ENCODE measurements at places on chromosomes 12 and 14. TPM values are rescaled to one million over a fixed set of nuclear protein-coding genes. Genes with fewer than 3 reads are reported as not detected.

DNA sequence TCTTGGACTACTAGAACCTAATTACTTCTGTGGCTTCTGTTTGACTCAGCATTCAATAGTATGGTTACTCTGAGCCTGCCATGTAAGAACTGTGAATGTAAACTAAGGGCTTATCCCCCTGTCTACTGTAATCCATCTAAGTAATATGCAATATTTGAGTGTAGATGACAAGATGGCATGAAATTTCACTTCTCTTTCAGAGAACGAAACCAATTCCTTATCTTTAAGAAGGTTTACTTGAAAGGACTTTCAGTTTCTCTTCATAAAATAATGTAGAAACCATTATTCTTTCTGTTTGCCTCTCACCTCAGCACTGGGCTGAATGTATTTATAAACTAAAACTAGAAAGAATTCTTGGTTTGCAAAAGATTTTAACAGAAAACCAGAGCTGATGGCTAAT is 60.4 kb upstream of the ARID2 start:
- no peak for DNase-seq

DNA sequence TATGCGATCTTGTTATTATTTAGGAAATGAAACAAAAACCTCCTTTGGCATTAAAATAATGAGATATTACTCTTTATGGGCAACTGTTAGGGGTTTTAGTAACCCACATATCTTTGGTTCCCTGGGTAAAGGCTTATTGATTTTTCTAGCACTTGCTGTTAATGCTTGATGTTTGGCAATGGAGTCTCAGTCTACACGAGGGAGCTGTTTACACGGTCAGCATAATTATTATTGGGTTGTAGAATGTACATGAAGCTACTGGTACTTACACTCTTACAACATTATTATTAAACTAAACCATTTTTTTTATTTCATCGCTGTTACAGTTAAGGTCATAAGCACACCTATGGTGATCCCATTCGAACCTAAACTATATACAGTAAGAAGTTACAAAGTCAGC is 12.1 kb downstream of the RPS29 start:
- no peak for DNase-seq

The BIN2 gene
- 164 TPM for total RNA-seq

DNA sequence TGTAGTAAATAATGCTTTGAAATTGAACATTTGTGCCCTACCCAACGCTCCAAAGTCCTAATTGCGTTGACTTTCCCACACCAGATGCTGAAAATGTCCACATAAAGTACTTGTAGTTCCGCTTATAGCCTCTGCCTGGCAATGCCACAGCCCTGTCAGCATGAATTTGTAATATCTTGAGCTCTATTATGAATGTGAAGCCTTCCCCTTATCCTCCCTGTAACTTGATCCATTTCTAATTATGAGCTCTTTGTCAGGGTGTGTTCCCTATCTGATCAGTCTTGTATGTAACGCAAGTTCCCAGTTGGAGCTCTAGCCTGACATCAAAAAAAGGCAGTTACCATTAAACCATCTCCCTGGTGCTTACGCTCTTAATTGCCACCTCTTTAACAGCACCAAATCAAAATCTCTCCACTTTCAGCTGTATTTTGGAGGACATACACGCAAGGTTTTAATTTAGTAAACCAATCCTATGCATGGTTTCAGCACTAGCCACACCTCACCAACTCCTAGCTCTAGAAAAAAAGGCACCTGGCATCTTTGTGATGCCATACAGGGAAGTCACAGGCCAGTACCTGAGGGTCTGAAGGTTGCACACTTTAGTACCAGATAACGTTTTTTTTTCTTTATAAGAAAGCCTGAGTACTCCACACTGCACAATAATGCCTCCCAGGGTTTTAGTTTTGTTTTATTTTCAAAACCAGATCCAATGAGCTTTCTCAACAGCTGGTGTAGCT is 69.3 kb downstream of the EEA1 start:
- DNase-seq = no peak

The MYF6 gene
- total RNA-seq = not detected

GRCh38 chr14:104169699-104170479 is 31.5 kb downstream of the KIF26A start:
- DNase-seq = no peak

The KRT79 gene
- total RNA-seq = not detected

DNA sequence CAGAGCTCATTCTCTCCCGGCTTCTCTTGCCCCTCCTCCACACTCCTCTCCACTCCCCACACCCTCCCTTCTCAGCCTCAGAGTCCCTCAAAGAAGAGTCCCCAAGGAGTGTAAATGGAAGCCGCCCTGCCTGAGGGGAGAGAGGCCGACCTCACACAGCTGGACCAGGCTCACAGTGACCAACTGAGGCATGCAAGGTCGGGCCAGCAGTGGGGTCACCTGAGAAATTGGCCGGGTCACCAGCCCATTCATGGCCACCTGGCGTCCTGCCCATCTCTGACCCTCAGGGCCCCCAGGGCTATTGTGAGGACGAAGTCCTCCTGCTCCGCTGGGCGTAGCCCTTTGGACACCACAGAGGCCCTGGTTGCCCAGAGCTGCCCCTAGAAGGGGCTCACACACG is 49.5 kb upstream of the NUAK1 start:
- DNase-seq = no peak

The ALG10 gene
- total RNA-seq = 22.3 TPM

The TSPAN9 gene
- total RNA-seq = 0.60 TPM

The CATSPERB gene
- total RNA-seq = 2.3 TPM

The BBOF1 gene
- 1.2 TPM for total RNA-seq

The CEBPE gene
- 2.1 TPM for total RNA-seq

The SLC25A21 gene
- total RNA-seq = not detected

The NPFF gene
- total RNA-seq = not detected

The HPD gene
- total RNA-seq = not detected

The NKX2-8 gene
- not detected for total RNA-seq

DNA sequence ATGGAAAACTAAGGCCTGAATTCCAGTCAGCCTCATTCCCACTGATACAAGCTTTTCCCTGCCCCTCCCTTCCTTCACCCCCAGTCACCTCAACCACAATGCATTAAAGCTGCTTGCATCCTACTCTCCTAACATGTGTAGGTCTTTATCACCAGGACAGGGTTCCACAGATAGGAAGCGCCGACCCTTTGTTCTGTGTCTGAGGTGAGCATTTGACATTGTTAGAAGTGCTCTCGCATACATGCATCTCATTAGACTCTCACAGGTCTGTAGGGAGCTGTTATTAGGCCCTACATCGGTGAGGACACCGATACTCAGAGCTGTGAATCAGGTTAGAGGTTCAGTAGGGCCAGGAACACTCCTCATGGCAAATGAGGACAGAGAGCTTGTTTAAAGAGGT is 13.2 kb upstream of the EDDM3A start:
- no peak for DNase-seq

The KRT5 gene
- total RNA-seq = not detected

DNA sequence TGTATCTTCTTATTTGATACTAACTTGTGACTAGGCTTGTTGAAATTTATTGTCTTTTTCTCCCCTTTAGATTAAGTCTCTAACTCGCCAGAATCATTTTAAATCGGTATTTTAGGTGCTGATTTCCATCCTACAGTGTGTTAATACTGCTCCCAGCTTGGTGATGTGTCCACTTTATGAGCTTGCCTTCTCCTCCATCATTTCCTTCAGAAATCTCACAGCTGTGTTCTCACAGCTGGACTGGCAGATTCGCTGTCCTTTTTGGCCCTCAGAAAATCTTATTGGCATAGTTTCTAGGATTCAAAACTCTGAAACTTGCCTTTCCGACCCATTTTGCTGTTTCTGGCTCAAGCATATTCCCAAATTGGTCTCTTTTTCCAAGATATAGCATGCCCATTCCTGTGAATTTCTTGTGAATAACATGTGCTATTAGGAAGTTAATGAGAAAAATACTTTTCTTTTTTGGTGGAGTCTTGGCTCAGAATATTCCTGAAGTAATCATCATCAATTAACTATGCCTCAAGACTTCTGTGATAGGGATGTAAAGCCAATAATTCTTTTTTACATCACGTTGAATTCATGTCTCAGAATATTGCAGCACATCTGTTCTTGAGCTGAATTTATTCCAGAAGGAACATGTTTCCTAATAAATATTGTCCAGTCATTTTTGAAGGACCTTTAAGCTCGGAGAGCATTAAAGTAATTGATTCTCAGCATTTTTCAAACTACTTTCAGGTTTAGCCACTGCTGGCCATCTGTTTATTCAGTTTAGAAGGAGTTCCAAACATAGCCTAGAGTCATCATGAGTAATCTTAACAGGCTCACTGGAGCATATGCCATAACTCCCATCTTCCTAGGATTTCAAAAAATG is 50.0 kb upstream of the USP44 start:
- DNase-seq = no peak

DNA sequence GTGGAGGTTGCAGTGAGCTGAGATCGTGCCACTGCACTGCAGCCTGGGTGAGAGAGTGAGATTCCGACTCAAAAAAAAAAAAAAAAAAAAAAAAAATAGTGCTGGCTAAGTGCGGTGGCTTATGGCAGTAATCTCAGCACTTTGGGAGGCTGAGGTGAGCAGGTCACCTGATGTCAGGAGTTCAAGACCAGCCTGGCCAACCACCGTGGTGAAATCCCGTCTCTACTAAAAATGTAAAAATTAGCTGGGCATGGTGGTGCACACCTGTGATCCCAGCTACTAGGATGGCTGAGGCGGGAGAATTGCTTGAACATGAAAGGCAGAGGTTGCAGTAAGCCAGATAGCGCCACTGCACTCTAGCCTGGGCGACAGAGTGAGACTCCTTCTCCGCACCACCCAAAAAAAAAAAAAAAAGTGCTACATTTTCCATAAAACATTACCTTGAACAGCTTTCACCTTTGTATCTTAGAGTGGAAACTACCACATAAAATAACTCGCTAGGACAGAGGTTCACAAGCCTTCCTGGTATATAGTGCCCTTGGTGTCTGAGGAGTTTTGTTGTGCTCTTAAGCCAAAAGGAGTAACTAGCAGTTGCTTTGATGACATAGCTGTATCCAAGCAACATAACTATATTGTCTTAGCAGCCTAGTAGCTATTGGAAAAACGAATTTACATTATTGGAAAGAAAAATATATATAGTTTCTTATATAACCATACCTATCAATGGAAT is 11.1 kb downstream of the PTGES3 start:
- DNase-seq = peak; percentile 18
